ENCODE measurements at places on chromosomes 1 and 21. TPM values are rescaled to one million over a fixed set of nuclear protein-coding genes. Genes with fewer than 3 reads are reported as not detected.

DNA sequence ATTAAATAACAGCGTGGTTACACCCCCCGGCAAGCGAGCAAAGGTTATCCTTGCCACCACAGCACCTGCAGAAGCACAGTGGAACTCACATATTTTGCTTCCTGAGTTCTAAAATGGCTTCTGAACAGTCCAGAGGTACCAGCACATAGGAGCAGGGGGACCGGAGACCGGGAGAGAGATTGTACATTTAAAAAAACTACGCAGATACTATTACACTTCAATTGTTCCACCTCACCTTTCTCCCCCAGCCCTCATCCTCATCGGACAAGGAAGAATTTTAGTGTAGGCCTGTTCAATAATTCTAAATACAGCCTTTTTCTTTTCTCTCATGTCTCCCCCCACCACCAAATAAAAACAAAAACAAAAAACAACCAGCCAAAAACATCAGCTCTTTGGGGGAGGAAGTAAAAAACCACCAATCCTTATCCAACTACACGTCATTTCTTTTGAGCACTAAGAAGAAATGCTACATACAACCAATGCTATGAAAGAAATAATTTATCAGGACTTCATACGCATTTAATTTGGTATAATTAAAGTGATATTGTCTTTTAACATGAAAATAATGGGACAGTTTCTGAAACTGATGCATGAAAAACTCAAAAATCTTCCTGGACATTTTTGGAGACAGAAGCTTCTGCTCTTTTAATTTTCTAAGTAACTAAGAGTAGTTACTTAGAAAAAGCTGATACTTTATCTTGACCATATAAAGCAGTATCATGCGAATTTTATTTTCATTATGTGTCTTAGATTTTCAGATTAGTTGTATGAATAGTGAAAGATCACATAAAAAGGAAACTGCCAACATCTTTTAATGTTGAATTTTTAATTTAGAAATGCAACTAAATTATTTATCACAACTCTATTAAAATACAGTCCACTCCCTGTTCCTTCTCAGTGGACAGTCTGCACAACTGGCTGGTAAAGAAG lies 9.1 kb downstream of the CDKN2C start:
- no peak for DNase-seq

- DNase-seq, result no peak
Measured at GRCh38 chr1:31981972-31982371, 31.7 kb upstream of the KHDRBS1 start.

GRCh38 chr1:5991381-5992025 lies 722 bp downstream of the NPHP4 start:
- DNase-seq, result peak; percentile 19

GRCh38 chr1:39384305-39384704 lies 107.1 kb upstream of the BMP8A start:
- DNase-seq, result no peak

Gene SLAMF1
- 2.5 TPM for total RNA-seq

Gene GBP4
- 13.4 TPM for total RNA-seq

DNA sequence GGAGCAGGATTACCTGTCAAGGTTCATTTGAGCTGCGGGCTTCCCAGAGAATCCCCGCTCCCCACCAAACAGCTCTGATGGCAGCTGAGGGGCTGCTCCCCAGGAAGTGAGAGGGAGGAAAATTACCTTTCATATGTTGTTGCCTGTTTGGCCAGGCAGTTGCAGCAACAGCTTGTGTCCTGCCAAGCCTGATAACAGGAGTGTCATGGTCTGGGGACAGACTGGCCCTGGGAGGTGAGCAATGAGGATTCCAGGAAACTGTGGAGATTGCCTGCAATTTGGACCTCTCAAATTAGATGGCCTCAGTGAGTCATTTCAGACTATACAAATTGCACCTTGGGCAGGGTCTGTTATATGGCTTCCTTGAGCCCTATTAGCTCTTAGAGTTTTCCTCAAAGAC lies 189.3 kb downstream of the PTPRU start:
- DNase-seq, result no peak

Gene TNFRSF4
- total RNA-seq, result 2.8 TPM

- peak; percentile 96 for DNase-seq
Measured at GRCh38 chr1:27044613-27045151, 32.0 kb upstream of the TENT5B start.
